ENCODE measurements at places on chromosomes 5 and 9.

DNA sequence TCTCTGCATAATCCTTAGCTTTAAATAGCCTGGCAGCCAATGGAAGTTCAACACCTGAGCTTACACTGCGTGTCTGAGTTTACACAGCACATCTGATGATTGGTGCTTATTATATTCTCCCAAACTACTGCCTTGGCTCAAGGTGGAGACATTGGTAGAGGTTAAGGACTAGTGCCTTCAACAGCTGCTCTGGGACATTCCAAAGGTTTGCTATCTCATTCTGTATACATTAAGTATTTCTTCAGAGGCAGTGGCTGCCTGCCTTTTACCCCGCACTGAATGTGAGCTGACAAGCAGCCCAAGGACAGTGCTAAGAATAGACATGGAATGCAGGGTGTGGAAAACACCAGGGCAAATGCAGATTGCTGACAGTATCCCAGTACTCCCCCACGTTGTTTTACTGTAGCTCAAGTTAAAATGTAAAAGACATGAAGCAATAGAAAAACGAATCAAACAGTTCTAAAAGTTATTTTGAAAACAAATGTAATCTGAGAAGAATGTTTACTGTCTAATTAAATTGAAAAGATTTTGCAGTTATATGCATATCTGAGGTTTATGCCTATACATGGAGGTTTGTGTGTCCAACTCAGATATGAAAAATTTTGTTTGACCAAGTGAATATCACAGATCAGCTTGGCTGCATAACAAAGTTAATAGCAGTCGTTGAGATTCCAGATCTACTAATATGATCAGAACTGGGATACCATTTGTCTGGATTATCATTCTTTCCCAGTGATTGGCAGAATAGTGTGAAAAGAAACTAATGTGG lies 1.8 kb downstream of the HSPB3 start:
- DNase-seq = peak; percentile 97

- peak; percentile 11 for DNase-seq
Observed at GRCh38 chr9:77464661-77465060, 183.5 kb downstream of the GNA14 start.

DNA sequence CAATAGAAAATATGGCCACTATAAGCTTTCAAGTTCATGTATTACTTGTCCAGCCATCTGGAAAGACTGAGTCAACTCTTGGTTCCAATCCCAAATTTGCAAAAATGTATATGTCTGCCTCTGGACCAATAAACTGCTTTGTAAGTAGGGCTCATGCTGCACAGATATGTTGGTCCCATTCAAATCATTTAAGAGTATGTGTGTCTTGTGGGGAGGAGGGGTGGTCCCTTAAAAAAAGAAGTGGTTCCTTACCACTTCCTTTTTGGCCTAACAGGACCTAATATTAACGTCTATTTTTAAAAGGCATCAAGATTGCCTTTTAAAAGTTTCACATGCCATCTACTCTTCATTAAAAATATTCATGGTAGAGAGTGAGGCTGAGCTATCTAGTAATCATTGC lies 214.9 kb downstream of the KCTD16 start:
- DNase-seq = no peak

DNA sequence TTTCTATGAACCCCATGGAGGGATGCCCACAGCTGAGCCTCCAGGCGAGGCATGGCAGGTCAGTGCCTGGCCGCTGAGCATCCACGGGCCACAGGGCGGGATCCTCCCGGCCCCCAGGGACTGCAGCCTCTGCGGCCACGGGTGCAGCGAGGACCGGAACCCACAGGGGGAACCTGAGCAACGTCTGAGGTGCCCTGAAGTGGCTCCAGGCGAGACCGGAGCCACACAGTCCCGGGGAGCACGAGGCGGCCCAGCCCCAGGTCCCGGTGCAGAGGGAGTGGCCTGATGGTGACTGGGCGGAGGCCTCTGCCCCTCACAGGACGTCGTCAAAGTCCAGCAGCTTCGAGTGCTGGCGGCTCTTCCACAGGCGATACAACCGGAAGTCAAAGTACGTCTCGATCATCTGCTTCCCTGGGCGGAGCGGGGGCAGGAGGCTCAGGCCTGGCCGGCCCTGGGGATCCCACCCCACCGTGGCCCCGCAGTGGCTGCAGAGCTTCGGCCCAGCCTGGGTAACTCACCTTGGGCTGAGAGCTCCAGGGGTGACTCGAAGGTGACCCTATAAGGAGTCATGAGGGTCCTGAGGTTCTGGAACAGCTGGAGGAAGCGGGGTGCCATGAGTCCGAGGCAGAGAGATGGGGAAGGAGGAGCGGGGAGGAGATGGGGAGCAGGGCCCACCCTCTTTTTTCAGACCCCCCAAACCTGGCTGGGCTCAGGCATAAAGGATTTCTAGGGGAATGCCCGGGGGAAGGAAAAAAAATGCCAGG lies 8.1 kb upstream of the ENTPD8 start:
- DNase-seq = no peak

DNA sequence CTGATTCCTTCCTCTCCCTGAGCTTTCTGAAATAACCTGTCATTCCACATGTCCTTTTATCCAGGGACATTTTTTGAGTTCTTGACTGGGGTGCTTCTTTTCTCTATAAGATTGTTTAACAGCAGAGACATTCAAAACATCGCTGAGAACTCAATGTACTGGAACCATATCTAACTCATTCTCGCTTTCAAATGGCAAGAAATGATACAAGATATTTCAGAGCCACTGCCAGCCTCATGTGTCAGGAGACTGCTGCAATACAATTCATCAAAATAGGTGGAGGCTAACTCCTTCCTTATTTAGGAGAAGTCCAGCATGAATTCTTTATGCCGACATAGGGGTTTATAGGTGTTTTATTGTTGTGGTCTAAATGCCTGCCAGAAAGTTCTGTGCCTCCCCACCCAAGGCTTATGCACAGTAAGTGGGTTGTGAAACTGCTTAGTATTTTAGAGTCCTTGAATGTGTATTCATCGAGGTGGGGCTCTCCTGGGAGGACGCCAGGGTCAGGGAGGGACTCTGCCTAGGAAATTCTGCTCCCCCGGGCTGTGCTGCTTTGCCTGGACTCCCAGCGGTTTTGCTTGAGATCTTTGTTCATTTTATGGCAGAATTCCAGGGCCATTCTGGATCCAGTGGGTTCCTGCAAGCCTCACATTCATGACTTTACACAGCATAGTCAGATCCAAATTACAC lies 53.9 kb downstream of the ZNF474 start:
- DNase-seq = peak; percentile 81

- DNase-seq = no peak
Observed at GRCh38 chr9:116868201-116868600, 181.1 kb downstream of the TRIM32 start.

DNA sequence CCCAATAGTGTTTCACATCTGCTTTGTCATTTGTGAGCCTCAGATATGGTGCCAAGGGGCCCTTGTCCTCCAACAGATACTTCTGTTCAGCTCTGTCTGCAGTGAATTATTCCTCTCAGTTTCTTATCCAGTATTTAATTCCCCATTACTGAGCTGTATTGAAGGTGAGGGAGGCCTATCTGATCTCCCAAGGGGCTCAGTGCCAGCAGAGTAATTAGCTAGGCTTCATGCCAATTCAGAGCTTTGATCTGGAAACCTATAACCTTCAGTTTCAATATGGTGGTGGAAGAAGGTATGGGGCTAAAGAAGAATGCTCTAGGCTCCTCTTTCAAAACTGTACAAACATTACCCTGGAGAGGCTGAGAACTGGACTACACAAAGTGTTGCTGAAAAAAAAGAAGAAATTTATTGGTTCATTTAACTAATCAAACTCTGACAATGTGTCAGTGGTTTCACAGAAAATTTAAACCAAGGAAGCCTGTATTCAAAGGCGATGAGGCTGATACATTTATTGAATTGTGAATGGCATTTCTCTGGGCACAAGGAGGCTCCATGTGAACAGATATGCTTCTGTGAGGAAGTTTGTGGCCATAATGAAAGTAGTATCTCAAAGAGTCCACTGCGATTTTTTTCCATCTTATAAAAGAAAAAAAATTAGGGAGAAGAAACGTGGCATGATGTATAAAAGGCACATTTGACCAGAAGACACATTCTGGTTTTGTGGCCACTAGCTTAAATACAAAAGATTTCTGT lies 397.8 kb downstream of the TLE4 start:
- DNase-seq = no peak

GRCh38 chr5:34898258-34898895 lies 16.9 kb downstream of the RAD1 start:
- peak; percentile 65 for DNase-seq

DNA sequence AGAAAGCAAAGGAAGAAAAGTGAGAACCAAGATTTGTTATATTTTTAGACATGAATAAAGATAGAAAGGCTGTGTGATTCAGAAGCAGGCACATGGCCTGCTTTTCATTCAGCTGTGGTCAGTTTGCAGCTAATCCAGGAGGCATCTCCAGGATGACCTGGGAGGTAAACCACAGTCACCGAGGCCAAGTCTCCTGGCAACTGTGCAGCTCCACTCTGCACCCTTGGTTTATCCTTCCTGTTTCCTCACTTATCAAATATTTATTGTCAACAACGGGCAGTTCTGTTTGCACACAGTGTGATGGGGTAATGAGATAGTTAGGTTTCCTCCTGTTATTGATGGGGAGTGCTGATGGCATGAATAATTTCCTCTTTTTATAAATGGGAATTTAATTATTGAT lies 243.0 kb downstream of the PSAT1 start:
- peak; percentile 70 for DNase-seq

DNA sequence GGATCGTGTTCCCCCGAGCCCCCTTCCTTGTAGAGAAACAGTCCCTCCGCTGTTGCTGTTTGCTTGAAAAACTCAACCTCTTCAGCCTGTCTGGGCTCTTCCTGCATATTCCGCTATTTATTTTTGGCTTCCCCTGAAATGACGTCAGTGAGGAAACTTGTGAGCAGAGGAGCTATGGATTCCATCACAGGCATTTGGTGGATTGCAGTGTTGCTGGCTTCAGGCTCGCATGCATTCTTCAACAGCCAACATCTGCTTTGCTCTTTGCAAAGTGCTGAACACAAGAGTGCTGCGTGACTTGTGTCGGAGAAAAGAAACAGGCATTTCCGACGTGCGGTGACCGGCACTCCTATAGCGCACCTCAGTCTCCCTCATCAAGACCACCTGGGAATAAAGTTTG lies 232.7 kb downstream of the RFK start:
- peak; percentile 76 for DNase-seq

GRCh38 chr5:126520593-126520953 lies 74.4 kb downstream of the ALDH7A1 start:
- no peak for DNase-seq

- DNase-seq = no peak
Observed at GRCh38 chr5:56848206-56848605, 32.9 kb downstream of the MAP3K1 start.

DNA sequence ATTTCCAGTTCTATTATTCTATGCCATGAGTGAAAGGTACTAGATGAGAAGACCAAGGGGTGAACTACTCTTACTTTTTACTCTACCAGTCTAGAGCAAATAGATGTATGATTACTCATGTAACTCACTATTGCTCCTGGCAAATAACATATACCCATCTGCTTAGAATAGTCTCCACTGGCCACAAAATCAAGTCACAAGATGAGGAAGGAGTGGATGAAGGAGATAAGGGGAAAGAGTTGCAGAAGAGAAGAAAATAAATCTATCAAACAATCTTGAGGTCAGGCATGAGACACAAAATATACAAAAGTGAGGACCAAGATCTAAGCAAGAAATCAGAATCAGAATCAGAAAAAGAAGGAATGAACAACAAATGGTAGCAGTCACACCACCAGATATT lies 13.7 kb upstream of the NR4A3 start:
- DNase-seq = no peak

GRCh38 chr9:19409401-19410194 lies 789 bp downstream of the ACER2 start:
- DNase-seq = no peak

DNA sequence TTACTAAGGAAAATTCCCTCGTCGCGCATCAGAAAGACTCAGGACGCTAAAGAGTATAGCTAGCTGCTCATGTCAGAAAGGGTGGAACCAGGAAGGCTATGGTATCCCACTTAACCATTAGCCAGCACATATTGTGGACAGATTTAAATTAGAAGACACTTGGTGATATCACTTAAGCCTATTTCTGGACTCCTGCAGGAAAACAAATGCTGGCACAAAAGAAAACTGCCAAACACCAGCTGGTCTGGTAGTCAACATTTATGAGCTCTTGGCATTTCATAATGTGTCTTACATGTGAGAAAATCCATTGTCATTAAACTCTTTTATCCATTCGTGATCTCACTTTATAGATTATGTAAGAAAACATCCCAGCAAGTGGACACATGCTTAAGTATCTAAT lies 377.4 kb downstream of the PTPRD start:
- no peak for DNase-seq

- peak; percentile 96 for DNase-seq
Observed at GRCh38 chr9:33165263-33166151, 1.6 kb downstream of the B4GALT1 start.

DNA sequence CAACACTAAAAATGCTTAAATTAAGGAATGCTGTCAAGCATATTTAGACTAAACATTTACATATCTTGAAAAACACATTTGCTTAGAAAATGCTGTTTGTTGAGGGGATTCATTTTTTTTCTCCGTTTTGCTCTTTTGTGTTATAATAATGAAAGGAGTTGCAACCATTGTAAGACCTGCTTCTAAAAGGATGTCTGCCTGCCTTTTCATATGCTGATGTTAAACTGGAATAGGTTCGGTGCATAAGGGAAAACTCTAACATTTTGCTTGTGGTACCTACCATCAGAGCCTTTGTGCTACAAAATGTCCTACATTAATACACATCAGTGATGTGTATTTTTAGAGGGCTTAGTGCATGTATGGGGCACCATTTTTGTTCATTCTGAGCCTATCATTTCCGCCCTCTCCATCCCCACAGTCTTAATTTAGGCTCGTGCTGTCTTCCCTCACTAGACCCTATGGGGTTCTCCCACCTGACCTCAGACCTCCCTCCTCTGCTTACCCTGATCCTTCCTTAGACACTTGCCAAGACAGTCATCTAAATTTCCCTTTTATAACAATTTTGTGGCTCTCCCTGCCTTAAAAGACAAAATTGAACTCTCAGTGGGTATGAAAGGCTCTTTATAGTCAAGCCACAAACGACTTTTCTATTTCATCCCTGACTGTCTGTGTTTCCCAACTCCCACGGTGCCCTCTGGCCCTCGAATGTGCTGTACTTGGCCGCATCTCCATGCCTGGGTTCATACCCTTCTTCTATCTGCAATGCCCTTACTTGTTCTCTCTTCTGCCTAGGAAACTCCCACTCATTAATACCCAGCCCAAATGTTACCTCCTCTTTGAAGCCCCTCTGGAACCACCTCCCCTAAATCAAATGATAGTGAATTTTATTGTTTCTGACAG lies 61.2 kb downstream of the CMYA5 start:
- DNase-seq = no peak

GRCh38 chr5:133742431-133742988 lies 130.2 kb upstream of the FSTL4 start:
- no peak for DNase-seq

DNA sequence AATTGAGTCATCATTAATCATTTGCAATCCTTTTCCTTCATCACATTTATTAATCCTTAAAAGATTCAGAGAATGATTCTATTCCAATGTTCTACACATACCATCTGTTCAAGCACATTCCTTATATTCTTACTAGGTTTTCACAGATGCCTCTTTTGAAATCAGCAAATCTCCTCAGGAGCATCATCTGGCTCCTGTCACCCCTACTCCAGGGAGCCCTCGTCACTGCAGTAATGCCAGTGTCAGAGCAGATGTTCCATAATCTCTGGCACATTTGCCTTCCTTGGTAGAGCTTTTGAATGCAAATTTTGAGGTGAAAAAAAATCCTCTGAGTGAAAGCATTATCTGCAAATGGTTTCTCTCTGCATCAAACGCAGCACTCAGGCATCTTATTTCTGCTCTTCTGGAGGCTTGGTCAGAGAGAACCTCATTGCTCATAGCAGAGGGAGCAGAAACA lies 7.6 kb upstream of the KCNV2 start:
- DNase-seq = no peak

Data from fibroblast of gingiva (primary cell).